LHCN-M2 (cell line): ENCODE measurements at places on chromosomes 5 and 9. TPM values are rescaled to one million over a fixed set of nuclear protein-coding genes. Genes with fewer than 3 reads are reported as not detected.

DNA sequence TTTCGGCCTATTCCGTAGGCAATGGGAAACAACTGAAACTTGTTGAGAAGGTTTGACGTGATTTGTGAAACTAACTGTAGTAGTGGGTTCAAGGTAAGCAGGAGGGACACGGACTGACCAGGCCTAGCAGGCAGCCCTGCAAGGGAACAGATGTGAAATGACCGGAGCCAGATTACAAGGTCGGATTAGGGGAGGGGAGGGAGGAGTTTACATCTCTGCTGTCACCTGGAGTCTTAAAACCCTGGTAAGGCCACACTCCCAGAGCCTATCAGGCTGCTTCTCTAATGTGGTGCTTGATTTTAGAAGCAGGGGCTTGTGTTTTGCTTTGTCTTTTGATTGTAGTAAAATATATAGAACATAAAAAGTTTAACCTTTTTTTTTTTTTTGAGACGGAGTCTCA, 3.5 kb upstream of the SPTAN1 start:
- DNase-seq: no peak

DNA sequence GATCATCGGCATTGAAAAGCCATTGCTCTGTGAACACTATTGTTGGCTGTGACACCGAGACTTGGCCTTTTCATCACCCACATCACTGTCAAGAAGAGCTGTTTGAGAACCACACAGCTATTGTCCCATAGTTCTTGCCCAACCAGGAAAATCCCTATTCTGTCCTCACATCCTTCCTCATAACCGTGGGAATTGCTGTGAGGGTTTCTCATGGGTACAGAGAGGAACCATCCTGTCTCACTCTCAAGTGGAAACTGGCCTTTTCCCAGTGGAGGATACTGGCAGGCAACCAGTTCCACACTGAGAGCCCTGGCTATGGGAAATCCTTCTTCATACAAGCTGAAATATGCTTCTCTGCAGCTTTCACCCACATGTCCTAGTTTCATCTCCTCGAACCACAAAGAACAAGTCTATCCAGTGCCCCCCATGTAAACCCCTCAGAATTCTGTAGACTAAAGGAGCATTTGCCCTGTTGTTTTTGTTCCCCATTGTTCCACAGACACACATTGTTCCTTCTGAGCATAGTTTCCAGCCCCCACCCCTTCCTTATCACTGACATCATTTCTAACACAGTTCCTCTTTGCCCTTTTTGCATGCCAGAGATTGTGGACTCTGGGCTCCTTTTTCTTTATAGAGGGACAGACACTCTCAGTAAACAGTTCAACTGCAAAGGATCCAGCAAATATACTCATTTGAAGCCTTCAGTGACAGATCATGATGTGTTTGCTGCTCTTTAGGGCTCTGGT, 57.8 kb upstream of the C5orf46 start:
- DNase-seq: no peak

- DNase-seq: no peak
These were observed 902 bp downstream of the BDP1 start for GRCh38 chr5:71456362-71456743.

DNA sequence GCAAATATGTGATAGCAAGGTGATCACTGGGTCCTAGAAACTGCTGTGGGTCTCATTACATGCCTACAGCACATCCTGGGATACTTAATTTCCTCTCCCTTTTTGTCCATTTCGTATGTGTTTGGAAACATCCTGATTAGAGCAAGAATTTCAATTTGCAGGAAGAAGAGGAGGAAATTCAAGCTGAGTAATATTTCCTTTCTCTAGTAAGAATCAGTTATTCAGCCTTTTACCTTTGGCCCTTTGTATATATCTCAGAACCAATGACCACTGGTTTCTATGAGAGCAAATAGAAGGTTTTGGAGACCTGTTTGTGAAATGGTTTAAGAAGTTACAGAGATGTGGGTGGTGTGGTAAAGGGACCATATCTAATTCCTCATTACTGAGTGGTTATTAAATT, 171.6 kb downstream of the RMI1 start:
- no peak for DNase-seq

GRCh38 chr5:22238047-22238446, 615.1 kb downstream of the CDH12 start:
- DNase-seq: no peak

DNA sequence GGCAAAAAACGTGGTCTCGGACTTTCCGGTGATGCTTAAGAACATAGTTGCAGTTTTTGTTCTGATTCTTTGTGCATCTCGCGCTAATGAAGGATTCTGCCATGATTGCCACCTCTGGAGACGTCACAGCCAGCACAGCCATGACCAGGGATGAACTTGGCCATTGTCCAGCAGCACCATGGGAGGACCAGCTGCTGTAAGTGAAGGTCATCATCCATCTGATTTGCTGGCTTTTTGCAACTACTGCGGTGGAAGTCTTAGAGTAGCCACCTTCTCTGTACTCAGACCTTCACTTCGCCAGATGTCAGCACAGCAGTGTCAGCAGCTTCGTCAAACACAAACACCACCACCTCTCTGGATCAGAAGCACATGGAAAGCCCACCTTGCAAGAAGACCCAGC, 45.7 kb downstream of the NSUN2 start:
- DNase-seq: no peak

- DNase-seq: peak; percentile 55
These were observed 37.9 kb downstream of the TNFAIP8 start for GRCh38 chr5:119393746-119394145.

- no peak for DNase-seq
These were observed 566.6 kb upstream of the TUSC1 start for GRCh38 chr9:26244661-26245451.

DNA sequence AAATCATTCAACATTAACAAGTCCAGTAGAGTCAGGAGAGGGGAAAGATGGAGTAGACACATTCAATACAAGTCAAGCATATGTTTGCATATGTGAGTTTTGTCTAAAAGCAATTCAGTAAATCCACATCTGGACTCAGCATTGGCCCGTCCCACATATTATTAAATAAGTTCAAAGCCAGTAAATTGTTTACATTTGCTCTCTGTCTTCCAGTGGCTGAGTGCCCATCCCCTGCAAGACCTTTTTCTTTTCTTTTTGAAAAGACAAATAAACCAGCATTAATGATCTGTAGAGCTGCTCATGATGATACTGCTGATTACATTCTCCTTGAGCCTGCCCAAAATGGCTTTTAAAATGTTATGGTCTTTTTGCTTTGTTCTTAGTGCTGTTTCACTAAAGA, 71.1 kb downstream of the TNC start:
- no peak for DNase-seq

DNA sequence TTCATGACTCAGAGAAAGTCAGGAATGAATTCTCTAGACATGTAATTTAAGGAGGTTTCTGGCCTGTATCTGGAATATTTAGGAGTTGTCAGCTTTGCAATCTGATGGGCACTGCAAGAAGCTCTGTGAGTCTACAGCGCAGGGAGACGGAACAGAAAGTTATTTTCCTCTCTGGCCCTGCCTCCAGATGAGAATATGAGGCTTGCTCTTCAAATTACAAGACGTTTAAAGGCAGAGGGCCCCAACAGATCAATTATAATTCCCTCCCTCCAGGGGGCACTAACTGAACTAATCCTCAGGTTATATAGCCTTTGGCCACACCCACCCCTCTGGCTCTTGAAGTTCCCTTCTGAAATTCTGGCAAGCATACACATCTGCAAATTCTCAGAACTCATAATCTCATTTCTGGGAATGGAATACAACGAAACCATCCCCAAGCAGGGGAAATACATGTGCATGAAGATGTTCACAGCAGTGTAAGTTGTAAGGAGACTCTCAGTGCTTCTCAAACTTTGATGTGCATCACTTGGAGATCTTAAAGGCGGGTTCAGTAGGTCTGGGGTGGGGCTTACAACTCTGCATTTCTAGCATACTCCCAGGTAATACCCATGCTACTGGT, 307.6 kb downstream of the CWC27 start:
- peak; percentile 61 for DNase-seq

- DNase-seq: no peak
These were observed 253.3 kb downstream of the MRPS30 start for GRCh38 chr5:45062044-45062443.

DNA sequence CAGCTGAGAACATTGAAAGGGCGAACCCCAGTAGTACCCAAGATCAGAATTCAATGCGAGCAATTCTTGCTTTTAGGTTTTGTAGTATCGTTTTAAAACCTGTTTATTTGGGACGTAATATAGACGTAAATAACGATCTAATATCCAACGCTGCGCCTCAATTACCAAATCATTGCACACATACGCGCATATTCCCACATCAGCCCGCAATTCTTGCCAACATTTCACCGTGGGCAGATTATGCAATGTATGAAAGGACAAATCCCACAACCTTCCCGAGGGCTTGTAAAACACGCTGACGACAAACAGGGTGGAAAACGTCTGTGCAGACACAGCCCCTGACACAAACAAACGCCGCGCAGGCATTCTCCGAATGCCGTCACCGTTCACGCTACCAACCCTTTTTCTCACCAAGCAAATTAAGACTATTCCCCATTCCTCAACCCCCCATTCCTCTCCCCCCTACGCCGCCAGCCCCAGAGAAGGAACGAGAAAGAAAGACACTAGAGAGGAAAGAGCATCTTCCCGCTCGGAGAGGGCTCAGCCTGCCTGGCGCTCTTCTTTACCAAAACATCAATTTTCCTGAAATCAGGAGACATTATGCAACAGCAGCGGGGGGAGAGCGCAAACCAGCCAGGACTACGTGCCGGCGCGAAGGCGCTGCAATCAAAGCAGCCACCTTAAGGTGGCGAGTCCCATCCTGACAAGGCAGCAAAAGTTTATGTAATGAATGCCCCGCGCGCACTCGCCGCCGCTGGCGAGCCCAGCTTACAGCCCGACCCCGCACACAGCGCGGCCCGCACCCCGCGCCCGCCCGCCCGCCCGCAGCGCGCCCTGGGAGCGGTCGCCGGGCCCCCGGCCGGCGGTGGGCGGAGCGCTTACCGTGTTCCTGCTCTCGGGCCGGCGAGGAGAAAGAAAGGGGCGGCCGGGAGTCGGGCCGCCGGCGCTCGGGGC, 597 bp downstream of the NFIL3 start:
- DNase-seq: peak; percentile 74

GRCh38 chr9:2234371-2234893, 219.3 kb downstream of the SMARCA2 start:
- DNase-seq: peak; percentile 62

GRCh38 chr9:125479846-125480615, 218.4 kb downstream of the GAPVD1 start:
- no peak for DNase-seq

- peak; percentile 16 for DNase-seq
These were observed 68.2 kb upstream of the CKMT2 start for GRCh38 chr5:81164936-81165335.

GRCh38 chr5:119382169-119382568, 26.4 kb downstream of the TNFAIP8 start:
- no peak for DNase-seq

- DNase-seq: no peak
These were observed 29.0 kb upstream of the ANKRD33B start for GRCh38 chr5:10534561-10535530.

DNA sequence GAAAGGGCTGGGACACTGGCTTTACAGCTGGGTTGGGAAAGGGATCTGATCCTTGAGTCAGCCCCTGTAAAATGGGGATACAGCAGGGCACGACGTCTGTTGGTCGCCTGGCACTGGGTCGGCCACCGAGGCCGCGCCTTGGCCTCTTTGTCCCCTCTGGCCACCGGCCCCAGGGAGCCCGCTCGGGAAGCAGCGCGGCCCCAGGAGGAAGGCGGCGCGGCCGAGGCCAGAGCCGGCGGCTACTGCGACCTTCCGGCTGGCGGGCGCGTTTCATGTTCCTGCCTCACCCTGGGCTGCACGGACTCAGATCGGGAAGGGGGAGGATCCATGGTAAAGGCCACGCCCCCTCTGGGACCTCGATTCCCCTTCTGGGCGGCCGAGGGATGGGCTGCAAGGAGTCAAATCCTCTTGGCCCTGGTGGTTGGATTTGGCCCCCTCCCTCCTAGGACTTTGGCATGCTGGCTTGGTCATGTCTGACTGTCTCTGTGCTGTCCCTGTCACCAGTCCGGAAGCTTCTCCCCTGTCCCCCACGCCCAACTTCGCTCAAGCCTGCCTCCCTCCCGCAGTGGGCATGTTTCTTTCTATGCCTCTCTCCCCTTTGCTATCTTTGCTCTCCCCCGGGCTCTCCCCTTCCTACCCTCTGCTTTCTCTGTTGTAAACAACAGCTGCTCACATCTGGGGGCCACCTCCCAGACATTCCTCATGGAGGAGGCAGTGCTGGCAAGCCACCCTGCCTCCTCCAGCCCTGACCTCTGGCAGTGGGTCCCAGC, 25.8 kb downstream of the FPGS start:
- peak; percentile 55 for DNase-seq

GRCh38 chr5:74322191-74322590, 318.3 kb downstream of the ENC1 start:
- no peak for DNase-seq

DNA sequence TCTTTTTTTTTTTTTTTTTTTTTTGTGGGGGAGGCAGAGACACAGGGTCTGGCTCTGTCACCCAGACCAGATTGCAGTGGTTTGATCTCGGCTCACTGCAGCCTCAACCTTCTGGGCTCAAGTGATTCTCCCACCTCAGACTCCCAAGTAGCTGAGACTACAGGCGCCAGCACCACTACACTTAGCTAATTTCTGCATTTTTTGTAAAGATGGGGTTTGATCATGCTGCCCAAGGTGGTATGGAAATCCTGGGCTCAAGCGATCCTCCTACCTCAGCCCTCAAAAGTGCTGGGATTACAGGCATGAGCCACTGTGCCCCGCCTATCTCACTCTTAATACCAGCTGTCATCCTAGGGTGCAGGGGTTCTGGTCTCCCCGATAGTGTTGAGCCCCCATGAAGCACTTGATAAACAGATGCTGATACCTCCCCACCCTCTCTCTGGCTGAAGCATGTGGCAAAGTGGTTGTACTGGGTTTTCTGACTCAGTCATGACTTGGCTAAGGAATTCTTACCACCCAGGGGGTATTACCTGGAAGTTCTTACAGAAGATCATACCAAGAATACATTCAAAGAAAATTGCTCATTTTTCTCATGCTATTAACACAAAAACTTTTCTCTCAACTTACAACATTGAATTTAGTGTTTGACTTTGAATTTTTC, 110.2 kb upstream of the DAPK1 start:
- peak; percentile 80 for DNase-seq

DNA sequence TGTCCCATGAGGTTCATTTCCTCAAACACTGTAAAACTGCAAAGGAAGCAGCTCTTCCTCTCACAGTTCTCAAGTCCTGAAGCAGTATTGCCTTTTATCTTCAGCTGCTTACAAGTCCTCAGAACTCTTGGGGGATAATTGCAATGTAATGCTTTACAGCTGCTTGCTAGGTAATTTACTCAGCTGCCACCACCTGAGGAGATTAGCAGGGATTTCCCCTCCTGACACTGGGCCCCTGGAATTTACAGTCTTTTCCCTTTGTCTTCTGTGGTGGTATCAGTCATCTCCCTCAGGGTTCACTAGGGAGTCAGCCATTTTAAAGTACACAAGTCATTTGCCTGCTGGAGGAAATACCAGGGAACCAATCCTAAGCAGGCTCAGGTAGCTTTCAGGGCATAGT, 754.3 kb upstream of the GRAMD2B start:
- peak; percentile 80 for DNase-seq

- no peak for DNase-seq
These were observed 77.6 kb downstream of the PLAC8L1 start for GRCh38 chr5:146027751-146028150.

Gene PCDHA4
- 0.26 and 0.40 TPM in 2 replicates for total RNA-seq

Gene SAPCD2
- total RNA-seq: 16.1 and 17.7 TPM in 2 replicates

Gene PCDHGA6
- 0.77 and 0.98 TPM in 2 replicates for total RNA-seq

Gene LAMC3
- total RNA-seq: not detected in 2 replicates

Gene TMEM203
- 45.7 and 50.1 TPM in 2 replicates for total RNA-seq

Gene GRIN1
- total RNA-seq: 0.29 TPM in 1 of 2 replicates, not detected in the other

Gene CYLC2
- not detected in 2 replicates for total RNA-seq

Gene GPRIN1
- total RNA-seq: 11.7 and 16.2 TPM in 2 replicates

Gene WNT8A
- total RNA-seq: not detected in 2 replicates

Gene PCDHAC1
- total RNA-seq: not detected in 2 replicates

Gene ARID3C
- total RNA-seq: 0.34 and 0.45 TPM in 2 replicates

Gene SCAI
- total RNA-seq: 2.3 and 6.1 TPM in 2 replicates

Gene C5orf34
- 11.0 and 12.4 TPM in 2 replicates for total RNA-seq
